ENCODE measurements at places on chromosomes 3 and 15.

DNA sequence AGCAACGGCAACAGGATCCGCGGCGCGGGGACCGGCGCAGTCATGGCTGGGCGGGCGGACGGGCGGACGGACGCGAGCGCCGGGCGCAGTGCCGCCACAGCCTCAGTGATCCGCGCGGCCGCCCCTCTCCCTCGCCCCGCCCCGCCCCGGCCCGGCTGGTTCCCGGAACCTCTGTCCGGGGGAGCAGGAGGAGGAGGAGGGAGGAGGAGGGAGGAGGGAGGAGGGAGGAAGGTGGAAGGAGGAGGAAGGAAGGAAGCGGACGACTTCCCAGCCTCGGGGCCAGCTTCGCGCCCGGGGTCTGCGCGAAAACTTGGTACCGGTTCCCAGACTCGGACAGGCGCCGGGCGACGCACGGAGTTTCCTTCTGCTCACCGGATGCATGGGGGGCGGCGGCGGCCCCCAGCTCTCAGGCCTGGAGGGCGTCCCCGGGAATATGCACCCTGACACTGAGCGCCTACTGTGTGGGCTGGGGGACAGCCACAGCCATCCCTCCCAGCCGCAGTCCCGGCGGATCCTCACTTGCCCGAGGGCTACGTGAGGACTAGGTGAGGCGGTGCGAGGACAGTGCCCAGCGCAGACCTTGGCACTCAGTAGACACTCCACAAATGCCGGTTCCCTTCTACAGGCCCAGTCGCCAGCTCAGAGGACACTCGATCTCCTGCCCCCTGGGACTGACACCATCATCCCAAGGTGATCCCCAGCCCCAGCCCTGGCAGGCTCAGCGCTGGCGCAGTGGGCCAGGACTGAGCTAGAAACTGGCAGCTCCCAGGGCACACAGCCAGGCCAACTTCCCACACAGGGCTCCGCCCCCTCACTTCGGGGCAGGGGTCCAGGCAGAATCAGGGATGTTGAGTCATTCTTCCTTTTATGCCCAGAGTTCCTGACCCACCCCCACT lies at the start of gene SHISA5:
SHISA5 (minus strand) TSS at position 124 of the 896 bp plus-strand sequence; CDS start at position 44, 80 bp downstream.
- DNase-seq, result peak; percentile 77

DNA sequence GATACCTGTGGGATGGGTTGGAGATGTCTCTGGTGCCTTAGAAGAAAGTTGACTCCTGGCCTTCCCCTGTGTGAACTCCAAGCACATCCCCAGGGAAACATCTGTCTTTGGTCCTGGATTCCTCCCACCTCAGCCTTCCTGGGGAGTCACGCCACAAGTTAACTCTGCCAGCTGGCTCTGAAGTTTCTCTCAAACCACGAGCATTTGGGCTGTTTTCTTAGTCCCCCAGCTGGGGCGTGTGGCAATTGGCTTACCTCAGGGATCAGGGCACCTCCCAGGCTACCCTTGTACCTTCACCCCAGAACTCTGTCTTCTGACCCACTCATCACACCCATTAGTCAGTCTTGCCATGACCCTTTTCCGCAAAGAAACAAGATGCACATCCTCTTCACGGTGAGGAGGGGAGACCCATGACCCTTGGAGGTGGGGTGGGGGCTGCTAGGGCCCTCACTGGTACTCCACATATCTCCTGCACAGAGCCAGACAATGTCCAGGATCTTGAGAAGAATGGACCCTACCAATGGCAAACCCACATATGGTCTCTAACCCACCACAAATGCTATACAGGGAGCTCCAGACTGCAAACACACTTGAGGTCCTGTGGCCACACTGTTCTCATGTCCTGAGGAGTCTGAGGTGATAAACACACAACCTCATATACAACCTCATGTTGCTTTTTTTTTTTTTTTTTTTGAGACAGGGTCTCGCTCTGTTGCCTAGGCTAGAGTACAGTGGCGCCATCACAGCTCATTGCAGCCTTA lies 3.9 kb downstream of the NEIL1 start:
- DNase-seq, result peak; percentile 21

- no peak for DNase-seq
These were observed 302.5 kb upstream of the GADL1 start for GRCh38 chr3:31196881-31197364.

- DNase-seq, result no peak
These were observed 98.0 kb downstream of the KCNAB1 start for GRCh38 chr3:156218353-156218744.

DNA sequence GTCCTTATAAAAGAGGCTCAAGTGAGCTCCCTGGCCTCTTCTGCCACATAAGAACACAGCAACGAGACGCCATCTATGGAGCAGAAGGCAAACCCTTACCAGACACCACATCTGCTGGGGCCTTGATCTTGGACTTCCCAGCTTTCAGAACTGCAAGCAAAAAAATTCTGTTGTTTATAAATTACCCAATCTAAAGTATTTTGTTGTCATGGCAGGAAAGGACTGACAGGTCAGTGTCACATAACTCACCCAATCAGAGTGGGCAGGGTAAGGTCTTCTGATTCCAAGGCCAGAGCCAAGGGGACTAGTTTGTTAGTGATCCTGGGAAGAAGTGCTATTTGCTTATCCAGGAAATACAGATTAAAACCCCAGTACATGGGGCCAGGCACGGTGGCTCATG lies 98.9 kb downstream of the HMG20A start:
- no peak for DNase-seq

GRCh38 chr3:169008776-169009358 lies 654.6 kb downstream of the MECOM start:
- DNase-seq, result no peak

DNA sequence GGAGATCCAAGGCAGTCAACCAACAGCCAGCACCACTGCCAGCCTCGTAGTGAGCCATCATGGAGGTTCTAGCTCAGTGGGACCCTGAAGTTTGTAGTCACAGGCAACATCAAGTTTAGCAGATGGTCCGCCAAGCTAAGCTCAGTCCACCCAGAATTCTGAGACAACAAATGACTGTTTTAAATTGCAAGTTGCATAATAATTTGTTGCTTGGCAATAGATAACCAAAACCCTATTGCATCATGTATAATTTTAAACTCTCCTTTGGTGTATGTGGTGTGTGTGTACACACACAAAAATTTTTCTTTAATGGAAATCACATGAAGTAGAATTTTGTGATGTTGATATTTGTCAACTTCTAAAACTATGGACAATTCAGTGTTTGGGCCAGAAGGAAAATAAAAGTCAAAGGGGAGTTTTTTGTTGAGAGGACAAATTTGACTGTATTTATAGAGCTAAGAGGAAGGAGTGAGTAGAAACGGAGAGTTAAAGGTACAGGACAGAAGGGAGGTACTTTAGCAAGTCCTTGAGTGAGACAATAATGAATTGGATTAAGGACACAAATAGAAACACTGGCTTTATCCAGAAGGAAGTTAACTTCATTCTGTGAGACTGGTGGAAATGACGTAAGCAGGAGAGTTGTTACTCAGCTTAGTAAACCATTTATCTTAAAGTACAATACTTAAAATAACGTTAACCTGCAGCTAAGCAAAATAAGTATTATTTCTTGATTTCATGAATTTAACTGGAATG lies 83.6 kb downstream of the NCEH1 start:
- DNase-seq, result no peak

DNA sequence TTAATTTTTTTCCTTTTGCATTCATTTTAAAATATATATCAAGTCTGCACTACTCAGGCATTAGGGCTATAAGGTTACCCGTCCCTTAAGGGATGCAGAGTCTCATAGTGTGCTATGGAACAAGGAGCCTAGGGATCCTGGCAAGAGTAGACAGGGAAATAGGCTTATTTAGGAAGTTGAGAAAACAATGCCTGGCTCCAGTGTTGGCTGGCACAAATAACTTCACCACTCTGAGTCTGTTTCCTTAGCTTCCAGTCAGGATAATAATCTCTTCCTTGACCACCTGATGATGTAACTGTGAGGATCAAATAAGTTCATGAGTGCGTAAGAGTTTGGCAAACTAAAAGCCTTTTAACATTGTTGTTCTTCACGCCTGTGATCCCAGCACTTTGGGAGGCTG lies 540.8 kb upstream of the IL12A start:
- DNase-seq, result no peak

- no peak for DNase-seq
These were observed 121.7 kb upstream of the PRR20G start for GRCh38 chr3:127409421-127410136.

GRCh38 chr15:28980709-28981350 lies 95.1 kb downstream of the APBA2 start:
- DNase-seq, result no peak

- DNase-seq, result peak; percentile 15
These were observed 6.5 kb upstream of the PLSCR1 start for GRCh38 chr3:146550743-146551510.

DNA sequence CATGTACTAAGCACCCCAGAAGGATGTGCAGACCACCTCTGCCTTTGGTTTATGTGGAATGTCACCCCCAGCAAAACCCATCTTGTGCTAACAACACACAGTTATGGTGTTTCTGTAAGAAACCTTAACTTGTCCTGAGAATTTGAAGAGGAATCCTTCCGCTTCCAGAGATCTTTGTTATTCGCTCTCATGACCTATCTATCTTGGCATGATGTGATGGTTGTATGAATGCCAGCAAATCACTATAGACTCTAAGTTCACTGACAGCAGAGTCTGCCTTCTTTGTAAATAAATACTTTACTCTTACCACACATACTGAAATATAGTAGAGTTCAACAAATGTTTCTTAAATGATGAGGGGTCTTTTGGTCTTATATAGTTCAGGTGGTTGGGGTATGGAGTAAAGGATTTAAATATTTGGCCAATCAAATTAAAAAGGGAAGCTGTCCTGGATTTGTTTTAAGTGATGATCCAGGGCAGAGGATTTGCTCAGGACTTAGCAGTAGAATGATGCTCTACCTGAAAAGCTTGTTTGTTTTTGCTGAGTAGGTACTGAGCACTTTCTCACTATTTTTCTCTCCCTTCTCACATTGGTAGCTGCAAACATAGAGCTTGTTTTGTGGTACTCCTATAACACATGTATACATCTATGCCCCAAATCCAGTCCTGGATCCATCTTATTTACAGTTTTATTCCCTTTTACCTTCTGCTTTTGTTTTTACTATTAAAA lies 27.9 kb upstream of the RTP1 start:
- DNase-seq, result no peak

DNA sequence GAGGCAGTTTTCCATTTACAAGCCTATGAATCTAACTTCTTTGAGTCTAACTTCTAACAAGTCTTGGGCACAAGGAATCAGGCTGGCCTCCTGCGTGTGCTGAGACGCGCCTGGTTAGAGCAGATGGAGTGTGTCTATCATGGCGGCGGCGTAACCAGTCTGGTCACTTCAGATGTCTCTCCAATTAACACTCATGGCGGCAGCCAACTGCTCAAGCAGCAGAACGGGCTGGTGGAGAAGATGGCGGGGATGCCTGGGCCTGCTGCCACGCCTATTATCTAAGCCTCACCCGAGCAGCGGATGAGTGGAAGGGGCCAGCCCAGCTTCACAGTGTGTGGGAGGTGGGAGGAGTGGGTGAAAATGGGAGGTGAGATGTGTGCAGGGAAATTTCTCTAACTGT lies 246.4 kb upstream of the TPRG1 start:
- DNase-seq, result no peak

- DNase-seq, result no peak
These were observed 40.6 kb downstream of the ARNT2 start for GRCh38 chr15:80444680-80445251.

GRCh38 chr3:54760201-54760600 lies 167.7 kb downstream of the LRTM1 start:
- no peak for DNase-seq

DNA sequence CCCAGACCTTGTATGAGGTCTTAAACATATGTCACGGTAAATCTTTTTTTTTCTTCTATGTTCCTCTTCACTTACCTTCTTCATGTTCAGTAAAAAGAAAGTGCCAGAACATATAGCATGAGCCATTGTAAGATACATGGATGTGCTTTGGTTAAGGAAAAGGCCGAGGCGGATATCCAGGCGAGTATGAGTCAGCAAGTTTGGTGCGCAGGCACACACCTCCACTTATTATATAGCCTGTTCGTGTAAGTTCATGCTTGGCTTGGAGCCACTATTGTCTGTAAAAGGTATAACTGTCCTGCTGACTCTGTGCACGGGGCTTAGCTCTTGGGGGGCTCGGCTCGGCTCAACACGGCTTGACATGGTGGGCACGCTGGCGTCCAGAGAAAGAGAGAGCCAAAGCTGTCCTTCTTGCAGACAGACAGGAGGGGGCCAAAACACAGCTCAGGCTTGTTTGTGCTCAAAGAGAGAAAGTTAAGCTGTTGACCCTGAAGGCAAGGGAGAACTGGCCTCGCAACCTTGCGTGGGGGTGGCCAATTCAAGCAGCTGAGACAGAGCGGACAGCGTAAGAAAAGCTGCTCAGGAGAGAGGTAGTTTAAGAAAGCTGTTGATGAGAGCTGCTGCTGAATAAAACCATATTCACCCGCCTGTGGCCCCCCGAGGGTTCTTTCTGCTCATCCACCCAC lies 251.2 kb downstream of the SLC9A9 start:
- no peak for DNase-seq

GRCh38 chr15:57302640-57303257 lies 73.6 kb upstream of the CGNL1 start:
- DNase-seq, result no peak

- no peak for DNase-seq
These were observed 124.6 kb downstream of the ZNF621 start for GRCh38 chr3:40649346-40649745.

DNA sequence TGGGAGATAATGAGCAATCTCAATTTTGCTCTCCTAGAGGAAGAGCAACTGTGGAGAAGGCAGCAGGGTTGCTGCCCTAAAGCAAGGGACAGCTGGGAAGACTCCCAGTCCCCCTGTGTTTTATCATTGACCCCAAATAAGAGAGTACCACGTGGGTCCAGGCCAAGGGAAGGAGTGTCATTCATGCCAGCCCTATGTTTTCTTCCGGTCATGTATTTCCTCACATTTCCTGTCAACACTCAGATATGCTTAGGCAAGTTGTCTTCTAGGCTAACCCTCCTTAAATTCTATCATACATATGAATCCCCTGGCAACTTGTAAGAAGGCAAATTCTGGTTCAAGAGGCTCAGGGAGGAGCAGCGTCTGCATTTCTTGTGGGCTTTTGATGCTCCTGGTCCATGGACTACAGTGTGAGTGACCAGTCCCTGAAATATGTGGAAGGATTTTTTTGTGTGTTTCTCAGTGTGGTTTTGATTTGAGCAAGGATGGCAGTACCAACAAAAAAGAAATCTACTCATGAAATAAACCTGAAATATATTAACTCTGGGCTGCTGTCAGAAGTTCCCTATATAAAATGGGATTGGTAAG lies 31.9 kb upstream of the RPP14 start:
- no peak for DNase-seq

GRCh38 chr15:64105113-64105704 lies 9.4 kb downstream of the SNX1 start:
- DNase-seq, result no peak

Data from stimulated activated CD4-positive, alpha-beta T cell treated with anti-CD3 and anti-CD28 coated beads, Interleukin-15, amount 100 ng/mL, for 24 hours (primary cell).